ENCODE measurements at places on chromosomes 2 and 18. TPM values are rescaled to one million over a fixed set of nuclear protein-coding genes. Genes with fewer than 3 reads are reported as not detected.

DNA sequence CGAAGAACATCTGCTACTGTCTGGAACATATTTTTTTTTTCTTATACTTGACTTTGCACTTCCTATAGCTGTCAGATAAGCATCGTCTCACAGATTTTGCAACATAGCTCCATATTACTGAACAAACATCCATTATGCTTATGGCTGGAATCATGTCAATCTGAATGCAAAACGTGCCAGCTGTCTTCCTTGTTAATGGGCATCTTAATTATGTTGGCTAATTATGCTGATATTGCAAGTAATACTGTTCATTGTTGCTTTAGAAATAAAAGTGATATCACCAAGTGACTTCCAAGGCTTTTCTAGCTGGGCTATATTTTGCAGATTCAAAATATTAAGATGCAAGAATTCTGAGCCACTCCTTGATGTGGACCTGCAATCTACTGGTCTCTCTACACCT is 176.8 kb downstream of the ARL4C start:
- no peaks in the 10 kb centered on the region for H3K27me3 ChIP-seq
- H3K36me3 ChIP-seq: no peaks in the 10 kb centered on the region
- H3K4me3 ChIP-seq: no peak overlapping the region
- DNase-seq: no peak

DNA sequence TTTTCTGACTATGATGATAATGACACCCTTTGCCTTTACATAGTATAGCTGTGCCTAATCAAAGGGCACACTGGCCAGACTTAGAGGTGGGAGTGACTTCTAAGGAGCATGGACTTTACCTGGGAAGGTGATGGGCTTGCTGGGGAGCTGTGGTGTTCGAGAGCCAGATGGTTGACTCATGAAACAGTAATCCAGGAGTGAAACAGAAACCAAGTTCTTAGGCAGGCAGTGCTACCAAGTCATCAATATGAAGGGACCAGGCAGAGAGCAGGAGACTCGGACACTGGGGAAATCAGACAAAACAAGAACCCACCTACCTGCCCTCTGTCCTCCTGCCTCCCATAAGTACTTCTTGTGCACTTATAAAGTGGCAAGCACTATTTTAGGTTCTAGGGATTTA is 430.4 kb downstream of the DLGAP1 start:
- H3K36me3 ChIP-seq: no peaks in the 10 kb centered on the region
- no peak for DNase-seq
- H3K27me3 ChIP-seq: peaks cover 3% of the 10 kb centered on the region
- no peaks in the 10 kb centered on the region for H3K4me1 ChIP-seq
- no peak overlapping the region for H3K4me3 ChIP-seq

- H3K4me3 ChIP-seq: no peak overlapping the region
- H3K27me3 ChIP-seq: no peaks in the 10 kb centered on the region
- no peaks in the 10 kb centered on the region for H3K4me1 ChIP-seq
- no peaks in the 10 kb centered on the region for H3K36me3 ChIP-seq
Measured at GRCh38 chr2:66271777-66272176, 163.1 kb upstream of the MEIS1 start.

DNA sequence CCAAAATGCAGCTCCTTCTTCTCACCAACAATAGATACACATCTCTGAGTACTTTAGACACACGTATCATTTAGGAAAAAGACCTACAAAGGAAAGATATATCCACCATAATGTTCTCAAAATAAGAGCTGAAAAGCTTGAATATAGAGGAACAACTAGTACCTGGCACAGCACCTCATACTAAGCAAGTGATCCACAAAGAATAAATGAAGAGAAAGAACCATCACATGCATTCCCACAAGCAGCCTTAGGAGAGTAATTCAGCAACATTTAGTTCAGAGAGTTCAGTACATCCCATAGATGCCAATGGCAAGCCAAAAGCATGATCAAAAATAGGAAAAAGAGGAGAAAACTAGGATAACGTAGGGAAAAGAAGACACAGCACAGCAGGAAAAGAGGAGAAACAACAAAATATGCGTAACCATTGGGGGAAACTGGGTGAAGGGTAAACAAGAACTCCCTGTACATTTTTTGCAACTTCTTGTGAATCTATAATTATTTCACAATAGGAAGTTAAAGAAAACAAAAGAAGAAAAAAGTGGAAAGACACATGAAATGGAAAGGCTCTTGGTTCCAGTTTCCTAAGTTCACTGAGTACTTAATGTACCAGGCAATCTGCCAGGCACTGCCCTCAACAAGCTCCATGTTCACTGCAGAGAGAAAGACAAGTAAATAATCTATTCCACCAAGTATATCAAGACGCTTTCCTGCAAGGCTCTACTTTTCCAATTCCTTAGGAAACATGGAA is 22.3 kb downstream of the CLASP1 start:
- H3K4me1 ChIP-seq: no peaks in the 10 kb centered on the region
- DNase-seq: peak; percentile 20
- H3K27ac ChIP-seq: no peak overlapping the region
- H3K27me3 ChIP-seq: no peaks in the 10 kb centered on the region
- no peak overlapping the region for H3K4me3 ChIP-seq

- no peaks in the 10 kb centered on the region for H3K27me3 ChIP-seq
- H3K36me3 ChIP-seq: no peaks in the 10 kb centered on the region
- H3K27ac ChIP-seq: no peak overlapping the region
- no peaks in the 10 kb centered on the region for H3K4me1 ChIP-seq
Measured at GRCh38 chr2:119276864-119277263, 53.2 kb downstream of the STEAP3 start.

DNA sequence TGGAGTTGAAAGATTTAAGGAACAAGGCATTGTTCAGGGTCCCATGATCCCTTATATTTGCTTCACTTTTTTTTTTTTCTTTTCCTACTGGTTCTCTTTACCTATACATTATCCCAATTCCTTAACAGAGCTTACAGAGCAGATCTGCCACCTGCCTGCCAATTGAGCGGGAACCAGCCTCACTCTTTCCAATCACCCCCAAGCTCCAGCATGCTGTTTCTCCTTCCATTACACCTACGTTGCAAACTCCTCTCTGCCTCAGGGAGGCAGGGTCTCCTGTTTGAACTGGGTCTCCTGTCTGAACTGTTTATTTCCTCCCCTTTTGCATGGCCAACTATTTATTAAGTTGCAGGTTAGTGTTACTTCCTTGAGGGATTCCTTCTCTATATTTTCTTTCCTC is 77.2 kb upstream of the SLC38A11 start:
- H3K4me3 ChIP-seq: no peak overlapping the region
- no peaks in the 10 kb centered on the region for H3K36me3 ChIP-seq
- no peaks in the 10 kb centered on the region for H3K27me3 ChIP-seq
- H3K4me1 ChIP-seq: no peaks in the 10 kb centered on the region
- H3K27ac ChIP-seq: no peak overlapping the region

- H3K4me1 ChIP-seq: peaks cover 9% of the 10 kb centered on the region
- no peak overlapping the region for H3K27ac ChIP-seq
- H3K27me3 ChIP-seq: no peaks in the 10 kb centered on the region
- DNase-seq: peak; percentile 39
- peaks cover 4% of the 10 kb centered on the region for H3K36me3 ChIP-seq
Measured at GRCh38 chr2:27891673-27892105, 1.2 kb downstream of the BABAM2 start.

- H3K4me1 ChIP-seq: no peaks in the 10 kb centered on the region
- no peaks in the 10 kb centered on the region for H3K27me3 ChIP-seq
- no peak overlapping the region for H3K4me3 ChIP-seq
- H3K27ac ChIP-seq: no peak overlapping the region
- no peak for DNase-seq
Measured at GRCh38 chr2:6878549-6878948, 972 bp downstream of the RSAD2 start.

DNA sequence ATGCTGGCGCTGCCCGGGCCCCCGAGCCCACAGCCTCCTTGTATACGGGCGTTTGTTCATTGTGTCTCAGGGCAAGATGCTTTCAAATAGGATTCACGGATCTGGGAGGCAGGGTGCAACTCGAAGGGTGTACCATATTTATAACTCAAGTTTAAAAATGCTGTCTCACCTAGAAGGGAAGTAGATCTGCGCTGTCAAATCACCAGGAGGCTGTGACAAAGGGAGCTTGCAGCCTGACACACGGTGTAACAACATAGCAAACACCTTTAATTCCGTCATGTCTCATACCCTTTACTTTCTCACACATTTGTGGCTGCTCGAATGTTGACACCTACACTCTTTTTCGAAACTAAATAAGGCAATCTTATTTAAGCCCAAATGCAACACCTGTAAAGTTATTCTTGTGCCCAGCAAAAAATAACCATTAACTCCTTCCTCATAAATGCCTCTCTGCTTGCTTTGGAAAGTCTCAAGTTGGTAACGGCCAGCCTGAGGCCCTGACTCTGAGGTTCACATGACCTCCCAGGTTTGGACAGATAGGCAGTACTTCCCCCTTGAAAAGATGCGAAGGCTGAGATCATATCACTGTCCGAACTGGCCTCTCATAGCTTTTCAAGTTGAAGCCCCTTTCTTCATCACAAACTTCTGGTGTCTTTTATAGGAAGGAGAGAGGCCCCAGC is 11.6 kb downstream of the ZEB2 start:
- DNase-seq: peak; percentile 50
- H3K4me3 ChIP-seq: peak overlapping the region; percentile 79
- H3K27me3 ChIP-seq: no peaks in the 10 kb centered on the region
- peaks cover 22% of the 10 kb centered on the region for H3K4me1 ChIP-seq
- H3K36me3 ChIP-seq: no peaks in the 10 kb centered on the region
- H3K27ac ChIP-seq: peak overlapping the region; percentile 96

The RTP5 gene
- total RNA-seq: not detected

Data from fibroblast of lung (primary cell).